Heart left ventricle (tissue), 16 donors: ENCODE measurements at places on chromosomes 11 and 22. TPM values are rescaled to one million over a fixed set of nuclear protein-coding genes. Genes with fewer than 3 reads are reported as not detected.
A peak's percentile ranks its signal among the peaks of the same experiment; 100 is the strongest.

PNPLA5 gene
- polyA plus RNA-seq, result not detected

OR52I1 gene
- polyA plus RNA-seq, result not detected

SCN2B gene
- polyA plus RNA-seq, result 5.0 TPM

MIOX gene
- polyA plus RNA-seq, result not detected

MYOD1 gene
- polyA plus RNA-seq, result not detected

OR9Q2 gene
- not detected for polyA plus RNA-seq

BIK gene
- 0.65 TPM for polyA plus RNA-seq

TMEM121B gene
- polyA plus RNA-seq, result 1.2 TPM

MAJIN gene
- polyA plus RNA-seq, result not detected

GRCh38 chr11:63907808-63908530, 9.0 kb downstream of the RCOR2 start:
- no peak for DNase-seq

DNA sequence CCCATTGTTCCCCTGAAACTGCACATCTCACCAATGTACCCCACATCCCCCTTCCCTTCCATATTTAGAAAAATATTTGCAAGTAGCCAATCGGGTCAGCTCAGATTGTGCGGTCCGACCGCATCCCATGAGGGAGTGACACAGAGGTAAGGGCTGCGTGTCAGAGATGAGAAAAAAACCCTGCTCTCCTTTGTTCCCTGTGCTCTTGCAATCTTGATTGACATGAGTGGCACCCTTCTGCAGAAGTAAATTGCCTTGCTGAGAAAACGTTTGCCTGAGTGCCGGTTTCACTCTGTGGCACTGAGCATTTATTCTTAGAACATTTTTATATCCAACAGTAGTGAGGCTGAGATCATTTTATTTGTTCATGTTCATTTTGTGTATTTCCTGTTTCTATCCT, 81.6 kb upstream of the CCDC90B start:
- no peak for DNase-seq

GRCh38 chr22:37151401-37151800, 1.7 kb upstream of the IL2RB start:
- DNase-seq, result no peak

- no peak for DNase-seq
Observed at GRCh38 chr11:76835036-76835435, 25.7 kb upstream of the ACER3 start.

GRCh38 chr22:48895831-48896765, 931.6 kb downstream of the BRD1 start:
- no peak for DNase-seq

- no peak for DNase-seq
Observed at GRCh38 chr11:43979571-43980219, 37.3 kb downstream of the C11orf96 start.

DNA sequence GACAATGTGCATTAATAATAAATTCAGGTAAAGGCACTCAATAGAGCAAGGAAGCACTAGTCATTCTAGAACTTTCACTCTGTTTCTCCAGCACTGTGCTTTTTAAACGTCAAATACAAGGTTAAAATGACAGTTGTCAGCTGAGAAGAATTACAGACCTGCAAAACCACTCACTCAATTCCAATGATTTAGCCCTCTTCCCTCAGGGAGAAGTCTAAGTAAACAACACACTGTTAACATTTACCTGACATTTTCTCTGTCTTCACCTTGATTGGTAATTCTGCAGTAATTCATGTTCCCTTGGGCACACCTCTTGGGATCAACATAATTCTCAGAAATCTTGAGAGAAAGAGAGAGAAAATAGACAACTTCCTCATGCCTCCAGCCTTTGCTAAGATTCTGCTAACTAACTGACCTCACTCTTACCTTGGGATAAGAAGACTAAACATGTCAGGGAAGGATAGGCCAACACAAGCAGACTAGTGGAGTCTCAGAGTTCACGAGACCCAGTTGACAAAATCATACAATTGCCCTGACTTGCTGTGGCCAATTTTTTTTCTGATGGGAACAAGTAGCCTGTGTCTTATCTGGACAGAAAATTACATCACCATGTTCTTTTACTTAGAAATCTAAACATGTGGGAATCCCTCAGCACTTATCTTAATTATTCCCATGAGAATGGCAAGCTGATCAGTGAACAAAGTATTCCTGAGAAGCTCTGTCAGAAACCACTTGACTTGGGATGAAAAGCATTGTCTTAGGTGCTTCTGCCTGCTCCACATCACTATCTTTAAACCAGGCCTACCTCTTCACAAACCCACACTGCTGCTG, 516.8 kb upstream of the FAT3 start:
- DNase-seq, result no peak

GRCh38 chr11:12206529-12206928, 96.1 kb downstream of the MICAL2 start:
- DNase-seq, result no peak

- no peak for DNase-seq
Observed at GRCh38 chr22:44256556-44257485, 55.9 kb downstream of the SHISAL1 start.

DNA sequence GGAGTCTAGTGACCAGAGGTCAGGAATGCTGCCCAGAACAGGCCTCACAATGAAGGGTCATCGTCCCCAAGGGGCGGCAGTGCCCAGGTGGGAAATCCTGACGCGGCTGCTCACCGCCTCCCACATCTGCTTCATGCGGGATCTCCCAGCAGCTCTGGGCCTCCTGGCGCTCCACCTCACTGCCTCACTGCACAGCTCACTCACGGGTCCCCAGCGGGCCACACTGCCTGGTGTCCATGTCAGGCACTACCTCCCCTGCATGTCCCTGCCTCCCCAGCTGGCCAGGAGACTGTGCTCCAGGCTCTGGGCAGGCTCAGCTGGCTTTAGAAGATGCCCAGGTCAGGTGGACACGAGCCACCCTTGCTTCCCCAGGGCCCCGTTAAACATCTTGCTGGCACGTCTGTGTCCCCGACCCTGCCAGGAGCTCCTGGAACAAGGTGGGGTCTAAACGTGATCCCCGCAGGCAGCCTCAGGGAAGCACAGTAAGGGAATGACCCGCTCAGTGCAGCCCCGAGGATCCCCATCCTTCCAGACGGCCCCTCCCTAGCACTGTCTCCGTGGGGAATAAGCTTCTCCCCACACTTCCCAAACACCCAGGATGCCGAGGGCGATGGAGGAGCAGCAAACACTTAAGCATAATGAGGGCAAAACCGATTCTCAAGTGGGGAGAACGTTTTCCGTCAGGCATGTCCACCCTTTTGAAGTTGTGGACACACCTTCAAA, 93.2 kb downstream of the TRMU start:
- no peak for DNase-seq

GRCh38 chr11:7587712-7588111, 73.9 kb downstream of the PPFIBP2 start:
- DNase-seq, result no peak

- no peak for DNase-seq
Observed at GRCh38 chr11:112306230-112306629, 45.6 kb upstream of the PLET1 start.

- DNase-seq, result no peak
Observed at GRCh38 chr22:45455621-45456020, 42.1 kb downstream of the RIBC2 start.

DNA sequence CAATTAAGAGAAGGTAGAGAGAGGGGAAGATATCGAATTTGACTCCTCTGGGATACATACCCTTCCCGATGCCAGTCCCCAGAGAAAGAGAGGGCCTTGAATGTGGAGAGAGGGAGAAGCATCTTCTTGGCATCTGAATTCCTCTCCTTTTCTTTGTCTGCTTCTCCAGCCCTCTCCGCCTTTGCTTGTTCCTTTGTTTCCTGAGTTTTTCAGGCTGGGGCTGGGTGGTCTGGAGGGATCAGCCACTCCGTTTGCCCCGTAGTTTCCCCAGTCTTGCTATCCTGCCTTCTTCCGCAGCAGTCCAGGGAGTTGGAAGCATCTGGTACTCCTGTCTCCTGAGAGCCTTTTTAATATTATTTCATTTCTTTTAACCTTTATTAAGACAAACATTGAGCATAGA, 107.1 kb upstream of the CADM1 start:
- DNase-seq, result no peak

GRCh38 chr22:44613196-44613595, 88.8 kb upstream of the PRR5 start:
- no peak for DNase-seq

DNA sequence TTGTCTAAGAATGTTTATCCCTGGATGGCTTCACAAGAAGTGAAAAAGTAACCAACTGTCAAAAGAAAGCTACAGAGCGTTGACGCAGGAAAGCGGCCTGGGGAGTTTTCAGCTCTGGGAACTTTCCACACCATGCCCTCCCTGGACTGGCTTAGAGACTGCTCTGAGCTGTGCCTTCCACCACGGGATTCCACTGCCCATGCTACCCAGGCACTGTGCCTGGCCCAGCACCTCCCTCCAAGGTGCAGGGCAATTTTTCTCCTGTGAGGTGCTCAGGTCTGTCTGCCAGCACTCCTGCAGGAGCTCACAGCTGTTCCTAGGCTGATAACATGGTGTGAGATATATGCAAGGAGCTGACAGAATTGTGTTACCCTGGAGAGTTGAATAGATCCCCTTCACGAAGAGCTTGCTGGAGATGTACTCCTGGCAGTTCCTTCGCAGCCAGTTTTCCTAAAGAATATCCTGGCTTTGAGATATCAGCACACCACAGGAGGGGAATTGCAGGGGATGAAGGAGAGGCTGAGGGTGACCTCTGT, 258.3 kb upstream of the B3GAT1 start:
- DNase-seq, result no peak

- DNase-seq, result no peak
Observed at GRCh38 chr11:73969091-73969490, 13.6 kb downstream of the UCP2 start.

DNA sequence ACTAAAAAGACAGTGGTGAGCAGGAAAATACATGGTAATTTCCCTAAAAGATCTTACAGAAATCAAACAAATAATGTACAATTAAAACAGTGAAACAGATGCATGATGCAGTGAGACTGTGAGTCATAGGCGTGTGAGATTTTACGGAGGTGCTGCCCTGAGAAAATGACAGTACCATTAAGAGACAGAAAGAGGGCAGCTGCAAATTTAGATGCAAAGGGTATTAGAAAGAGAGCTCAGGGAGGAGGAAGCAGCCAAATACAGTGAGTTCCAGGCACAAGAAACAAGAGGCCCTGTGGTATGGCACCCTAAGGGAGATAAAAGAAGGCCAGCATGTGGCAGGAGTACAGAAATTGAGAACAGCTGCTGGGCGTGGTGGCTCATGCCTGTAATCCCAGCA, 88.5 kb upstream of the FIBIN start:
- no peak for DNase-seq

DNA sequence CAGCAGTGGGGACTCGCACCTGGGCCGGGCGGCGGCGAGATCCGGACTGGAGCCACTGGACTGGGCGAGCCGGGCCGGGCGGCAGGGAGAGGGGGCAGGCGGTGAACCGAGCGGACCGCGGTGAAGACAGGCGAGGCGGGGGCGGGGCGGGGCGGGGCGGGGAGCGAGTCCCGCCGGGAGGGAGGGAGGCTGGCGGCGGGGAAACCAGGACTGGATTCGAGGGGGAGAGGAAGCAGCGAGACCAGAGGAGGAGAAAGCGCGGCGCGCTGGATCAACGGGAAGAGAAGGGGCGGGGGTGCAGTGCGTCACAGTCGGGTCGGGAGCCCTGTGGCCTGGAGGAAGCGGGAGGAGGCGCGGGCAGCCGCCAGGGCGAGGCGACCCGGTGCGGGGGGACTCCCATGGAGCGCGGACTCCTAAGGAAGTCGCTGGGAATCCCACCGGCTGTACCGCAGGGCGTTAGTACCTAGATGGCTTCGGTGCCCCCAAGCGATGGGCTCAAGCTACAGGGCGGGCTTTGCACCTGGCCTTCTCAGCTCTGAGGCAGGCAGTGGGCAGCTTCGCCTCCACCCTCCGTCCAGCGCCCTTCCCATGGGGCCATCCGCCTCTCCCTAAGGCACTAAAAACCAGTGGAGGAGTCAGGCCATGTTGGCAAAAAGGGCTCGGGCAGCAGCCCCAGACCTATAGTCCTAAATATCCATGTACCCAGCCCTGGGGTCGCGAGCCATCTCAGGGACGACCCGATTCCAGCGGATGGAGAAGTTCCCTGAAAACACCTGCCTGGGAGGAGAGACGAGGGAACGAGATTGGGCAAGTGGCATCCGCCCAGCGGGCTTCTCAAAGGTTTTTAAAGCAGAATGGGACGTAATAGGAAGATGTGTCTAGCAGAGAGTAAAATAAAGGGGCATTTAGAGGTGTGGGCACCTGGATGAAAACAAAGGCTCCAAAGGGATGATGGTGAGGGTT, at the start of gene TMEM121B:
Gene TMEM121B (minus strand): TSS at position 128 of the 963 bp plus-strand sequence. CDS start 233 bp downstream, outside the sequence.
- peak; percentile 91 for DNase-seq

DNA sequence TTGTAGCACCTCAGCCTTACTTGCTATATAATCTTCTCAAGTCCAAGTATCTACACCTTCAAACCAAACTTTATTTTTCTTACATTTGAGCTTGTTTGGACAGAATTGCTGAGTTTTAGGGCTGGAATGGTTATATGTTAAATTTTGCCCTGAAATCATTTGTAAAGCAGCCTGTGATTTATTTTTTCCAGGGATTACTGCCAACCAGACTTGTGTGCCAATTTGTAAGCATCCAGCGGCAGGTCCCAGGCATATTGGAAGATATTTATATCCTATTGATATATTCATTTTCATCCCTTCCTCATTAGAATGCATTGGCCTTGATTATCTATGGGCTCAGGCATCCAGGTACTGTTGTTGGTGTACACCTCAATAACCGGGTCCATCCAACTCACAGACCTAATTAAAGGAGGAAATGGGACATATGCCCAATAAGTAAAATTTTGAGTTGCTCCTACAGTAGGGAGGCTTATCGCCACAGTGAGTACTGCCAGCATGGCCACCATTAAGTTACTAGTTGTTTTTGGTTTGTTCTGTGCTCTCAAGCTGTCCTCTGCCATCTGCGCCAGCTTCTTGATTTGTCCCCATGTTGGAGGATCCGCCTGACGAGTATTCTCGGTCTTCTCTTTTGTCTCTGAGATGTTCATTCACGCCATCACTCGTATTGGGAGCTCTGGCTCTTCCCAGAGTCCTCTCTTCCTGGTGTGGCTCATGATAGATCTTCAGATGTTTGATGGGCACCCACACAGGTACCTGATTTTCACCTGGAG, 9.8 kb upstream of the DNAJB13 start:
- no peak for DNase-seq

- no peak for DNase-seq
Observed at GRCh38 chr11:23653071-23653675, 792.9 kb upstream of the CCDC179 start.
